Omental fat pad (tissue), 4 donors: ENCODE measurements at places on chromosomes 5 and 9.

DNA sequence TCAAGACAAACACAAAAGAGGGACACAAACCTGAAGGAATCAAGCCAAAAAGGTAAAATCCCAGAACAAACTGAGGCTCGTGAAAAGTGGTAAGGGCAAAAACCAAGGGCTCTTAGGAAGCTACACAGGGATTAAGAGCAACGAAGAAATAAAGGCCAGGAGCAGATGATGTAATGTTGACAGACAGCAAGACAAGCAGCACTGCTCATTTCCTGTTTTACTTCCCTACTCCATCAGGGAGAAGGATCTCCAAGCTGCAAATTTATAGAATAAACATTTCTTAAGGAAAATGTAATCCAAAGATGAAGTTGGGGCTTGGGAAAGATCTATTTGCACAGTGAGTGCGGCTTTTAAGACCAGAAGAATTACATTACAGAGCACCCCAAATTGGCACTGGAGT is 182.3 kb upstream of the MAP1B start:
- no peak for DNase-seq

DNA sequence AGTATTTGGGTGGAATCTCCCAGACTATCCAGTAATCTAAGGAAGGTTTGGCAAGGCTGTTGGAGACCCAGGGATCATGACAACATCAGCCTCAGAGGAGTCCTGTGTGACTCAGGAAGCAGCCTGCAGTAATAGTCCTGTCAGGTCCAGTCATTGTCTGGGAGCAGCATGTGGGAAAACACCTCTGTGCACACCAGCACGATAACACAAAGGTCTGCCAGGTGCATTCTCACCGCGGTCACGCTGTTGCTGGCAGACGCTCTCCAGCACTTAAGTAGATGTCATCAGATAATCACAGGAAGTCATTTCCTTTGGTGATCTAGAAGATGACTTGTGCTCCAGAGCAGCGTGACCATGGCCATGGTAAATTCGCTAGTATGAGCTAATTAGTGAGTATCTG is 99.2 kb upstream of the IQGAP2 start:
- no peak for DNase-seq

GRCh38 chr9:116668970-116669695 is 18.0 kb upstream of the TRIM32 start:
- no peak for DNase-seq

DNA sequence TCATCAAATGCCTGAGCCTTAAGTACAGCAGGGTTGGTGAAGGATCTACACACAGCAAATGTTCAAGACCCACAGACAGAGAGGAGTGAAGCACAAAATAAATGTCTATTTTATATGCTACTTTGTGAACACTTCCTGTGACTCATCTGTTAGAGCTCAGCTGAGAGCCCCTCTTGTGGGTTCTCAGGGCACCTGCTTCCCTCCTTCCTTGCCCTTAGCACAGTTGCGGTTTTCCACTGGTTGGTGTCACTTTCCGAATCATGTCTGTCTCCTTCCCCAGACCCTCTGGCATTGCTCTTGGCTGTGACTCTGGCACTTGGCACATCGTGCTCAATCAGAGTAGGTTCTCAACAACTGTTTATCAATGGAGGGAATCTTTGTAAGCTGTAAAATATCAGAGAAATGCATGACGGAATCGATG is 128.5 kb upstream of the STC2 start:
- DNase-seq, result no peak

GRCh38 chr5:322281-322941 is 897 bp downstream of the AHRR start:
- no peak for DNase-seq

DNA sequence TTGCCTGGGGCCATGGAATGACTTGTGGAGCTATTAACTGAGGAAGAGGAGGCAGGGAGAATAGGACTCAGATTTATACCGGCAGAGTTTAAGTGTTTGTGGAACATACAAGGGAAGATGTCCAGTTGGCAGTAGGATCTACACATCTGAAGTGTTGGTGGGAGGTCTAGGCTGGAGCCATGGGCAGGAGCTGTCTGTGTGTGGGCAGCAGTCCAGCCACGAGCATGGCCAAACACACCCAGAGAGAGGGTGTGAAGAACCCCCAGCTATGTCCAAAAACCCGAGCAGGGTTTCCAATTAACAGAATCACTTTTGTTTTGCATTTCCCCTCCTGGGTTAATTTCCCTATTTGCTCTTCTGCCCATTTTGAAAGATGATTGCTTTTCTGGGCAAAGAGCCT is 393.7 kb downstream of the CDK5RAP2 start:
- no peak for DNase-seq

- no peak for DNase-seq
These were observed 31.8 kb downstream of the ERMP1 start for GRCh38 chr9:5800969-5801738.

DNA sequence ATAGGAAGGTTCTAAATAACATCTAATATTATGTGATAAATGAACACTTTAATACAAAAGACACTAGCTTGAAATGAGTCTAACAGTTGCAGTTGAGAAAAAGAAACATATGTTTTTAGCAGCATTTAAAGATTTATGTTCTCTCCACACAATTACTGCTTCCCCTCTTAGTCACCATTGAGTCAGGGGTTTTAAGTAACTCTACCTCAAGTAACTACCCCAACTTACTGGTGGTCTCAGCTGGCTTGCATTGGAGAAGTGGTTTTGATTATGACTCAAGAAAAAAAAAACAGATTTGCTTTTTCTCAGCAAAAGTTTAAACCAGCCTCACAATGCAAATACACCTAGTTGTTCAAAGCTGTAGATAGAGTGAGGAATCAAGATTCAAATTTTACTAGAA is 1216.5 kb upstream of the CDH9 start:
- no peak for DNase-seq

DNA sequence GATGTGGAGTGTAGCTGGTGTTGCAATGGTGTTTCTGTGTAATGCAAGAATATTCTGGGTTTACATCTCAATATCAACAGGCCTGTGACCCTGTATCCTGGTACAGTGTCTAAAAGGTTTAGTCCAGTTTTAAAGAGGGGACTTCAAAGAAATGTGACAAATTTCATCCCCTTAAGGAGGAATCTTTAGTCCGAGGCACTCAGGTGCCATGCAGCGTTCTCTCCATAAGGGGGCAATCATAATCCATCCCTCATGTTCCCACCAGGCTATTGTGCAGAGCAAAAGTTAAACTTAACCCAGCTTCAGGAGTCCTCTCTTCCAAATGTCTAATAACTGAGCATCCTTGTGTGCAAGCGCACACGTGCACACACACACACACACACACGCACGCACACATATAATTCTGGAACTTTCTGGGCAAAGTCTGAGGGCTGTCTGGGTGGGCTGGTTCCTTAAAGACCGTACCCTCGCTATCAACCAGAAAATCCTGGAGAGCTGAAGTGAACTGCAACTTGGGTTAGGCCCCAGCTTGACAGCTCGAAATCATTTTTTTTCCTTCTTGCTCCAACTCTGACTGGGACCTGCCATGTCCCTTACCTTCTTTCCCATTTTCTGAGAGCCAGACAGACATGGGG is 46.0 kb downstream of the CRB2 start:
- DNase-seq, result no peak

DNA sequence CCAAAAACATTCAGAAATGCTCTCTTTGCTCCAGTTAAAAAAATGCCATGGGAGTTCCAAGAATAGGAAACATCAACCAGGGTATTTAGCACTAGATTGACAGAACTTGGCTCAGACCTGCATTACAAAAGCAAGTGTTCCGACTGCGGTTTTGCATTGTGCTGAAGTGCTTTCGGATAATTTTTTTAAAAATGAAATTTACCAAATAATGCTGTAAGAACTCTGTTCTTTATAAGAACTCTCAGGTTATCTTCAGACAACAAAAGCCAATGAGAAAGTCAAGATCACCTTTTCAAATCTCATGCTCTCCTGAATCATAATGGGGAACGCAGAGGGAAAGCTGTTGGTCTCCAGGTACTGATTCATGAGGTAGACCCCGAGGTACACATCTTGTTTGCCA is 483 bp upstream of the PLPP6 start:
- DNase-seq, result no peak

GRCh38 chr5:124670722-124671184 is 75.7 kb downstream of the ZNF608 start:
- no peak for DNase-seq

DNA sequence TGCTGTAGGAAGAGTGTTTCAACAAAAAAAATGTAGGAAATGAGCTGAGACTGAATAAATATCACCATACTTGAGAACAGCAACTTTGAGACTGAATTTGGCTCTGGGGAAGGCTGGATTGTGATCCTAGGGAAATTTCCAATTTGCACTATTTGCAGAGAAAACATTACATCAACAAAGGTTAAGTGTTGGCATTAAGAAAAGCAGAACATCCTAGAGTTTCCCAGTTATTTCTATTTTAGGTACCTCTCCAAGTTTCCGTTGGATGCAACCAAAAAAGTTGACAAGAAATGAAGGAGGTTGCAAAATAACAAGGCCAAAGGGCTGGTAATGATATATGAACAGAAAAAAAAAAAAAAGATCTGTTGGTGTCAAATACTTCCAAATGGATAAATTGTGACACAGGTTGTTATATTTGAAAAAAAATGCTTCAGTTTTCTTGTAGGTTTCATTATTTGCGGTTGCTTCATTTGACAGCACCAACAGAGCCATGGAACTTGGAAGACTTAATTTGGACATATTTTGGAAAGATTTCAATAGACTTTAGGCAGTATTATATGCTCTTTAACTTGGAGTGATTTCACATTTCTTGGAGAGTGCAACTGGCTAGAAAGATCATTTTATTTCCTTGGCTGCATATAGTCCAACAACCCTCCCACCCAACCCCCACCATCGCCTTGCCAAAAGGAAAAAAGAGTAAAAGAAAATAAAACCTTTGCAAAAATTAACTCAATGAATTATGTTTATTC is 230.8 kb downstream of the ZNF608 start:
- no peak for DNase-seq

GRCh38 chr5:177508837-177509236 is 789 bp downstream of the DOK3 start:
- DNase-seq, result no peak

- peak; percentile 36 for DNase-seq
These were observed 59.9 kb upstream of the TLR4 start for GRCh38 chr9:117644133-117644931.

DNA sequence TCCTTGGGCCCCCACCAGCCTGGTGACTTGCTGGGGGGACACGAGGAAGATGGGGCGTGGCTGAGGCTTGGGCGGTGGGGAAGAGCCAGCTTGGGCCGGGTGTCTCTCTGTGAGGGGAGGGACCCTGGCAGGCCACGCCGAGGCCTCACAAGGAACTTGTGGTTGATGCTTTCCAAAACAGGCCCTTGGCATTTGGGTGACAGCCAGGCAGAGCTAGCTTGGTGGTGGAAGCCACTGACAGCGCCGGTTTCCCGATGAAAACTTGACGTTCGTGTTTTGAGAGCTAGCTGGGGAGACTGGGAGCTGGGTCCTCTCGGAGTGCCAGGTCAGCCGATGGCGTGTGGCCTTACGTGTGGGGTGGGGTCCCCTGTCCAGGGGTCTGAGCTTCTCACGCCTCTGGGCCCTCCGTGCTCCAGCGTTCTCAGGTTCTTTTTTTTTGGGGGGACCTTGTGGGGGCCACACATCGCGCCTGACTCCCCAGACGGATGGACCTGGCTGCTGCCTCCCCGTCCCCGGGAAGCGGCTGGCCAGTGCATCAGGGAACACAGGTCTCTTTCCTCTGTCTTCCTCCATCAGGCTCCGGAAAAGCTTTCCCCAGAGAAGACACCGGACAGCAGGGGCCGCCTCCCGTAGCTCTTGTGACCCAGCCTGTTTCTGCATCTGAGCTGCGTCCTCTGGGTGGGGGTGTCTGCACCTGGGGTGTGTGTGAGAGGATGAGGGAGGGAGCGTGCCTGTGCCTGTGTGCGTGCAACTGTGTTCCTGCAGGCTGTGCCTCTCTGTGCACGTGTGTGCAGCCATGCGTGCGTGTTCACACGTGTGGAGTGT is 129.3 kb upstream of the LPCAT1 start:
- no peak for DNase-seq

DNA sequence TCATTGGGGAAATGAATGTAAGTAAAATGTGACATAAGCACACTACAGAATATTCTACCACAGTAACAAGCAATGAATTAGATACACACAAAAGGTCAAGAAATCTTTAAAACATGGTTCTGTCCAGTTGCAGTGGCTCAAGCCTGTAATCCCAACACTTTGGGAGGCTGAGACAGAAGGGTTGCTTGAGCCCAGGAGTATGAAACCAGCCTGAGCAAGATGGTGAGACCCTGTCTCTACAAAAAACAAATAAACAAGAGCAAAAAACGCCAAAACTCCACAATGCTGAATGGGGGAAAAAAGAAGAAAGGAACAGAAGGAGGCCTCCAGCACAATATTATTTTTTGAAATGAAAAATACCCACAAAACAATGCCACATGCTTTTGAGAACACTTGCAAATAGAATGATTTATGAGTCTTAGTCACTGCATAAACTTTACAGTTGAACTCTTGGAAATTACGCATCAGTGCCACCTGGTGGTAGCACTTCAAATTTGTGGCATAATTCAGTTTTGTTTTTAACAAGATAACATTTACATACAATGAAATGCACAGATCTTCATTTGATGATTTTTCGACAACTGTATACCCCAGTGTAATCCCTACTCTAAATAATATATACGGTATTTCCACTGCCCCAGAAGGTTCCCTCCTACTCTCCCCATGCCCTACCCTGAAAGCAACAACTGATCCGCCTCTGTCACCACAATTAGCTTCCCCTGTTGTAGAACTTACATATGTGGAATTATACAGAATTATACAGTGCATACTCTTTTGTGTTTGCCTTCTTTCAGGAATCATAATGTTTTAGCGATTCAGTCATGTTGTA is 14.4 kb upstream of the SPINK4 start:
- DNase-seq, result peak; percentile 49

- DNase-seq, result no peak
These were observed 30.7 kb upstream of the NR5A1 start for GRCh38 chr9:124537926-124538325.

GRCh38 chr9:92032891-92033290 is 82.3 kb downstream of the SPTLC1 start:
- no peak for DNase-seq

DNA sequence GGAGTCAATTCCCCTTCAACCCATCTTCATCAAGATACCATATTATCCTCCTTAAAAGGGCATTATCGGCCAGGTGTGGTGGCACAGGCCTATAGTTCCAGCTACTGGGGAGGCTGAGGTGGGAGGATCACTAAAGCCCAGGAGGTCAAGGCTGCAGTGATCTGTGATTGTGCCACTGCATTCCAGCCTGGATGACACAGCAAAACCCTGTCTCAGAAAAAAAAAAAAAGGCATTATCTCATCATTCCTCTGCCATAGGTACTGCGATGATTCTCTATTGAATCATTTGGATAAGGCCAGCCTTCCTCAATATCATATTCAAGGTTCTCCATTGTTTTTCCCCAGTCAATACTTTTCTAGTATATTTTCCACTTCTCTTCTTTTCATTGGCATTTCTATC is 39.2 kb upstream of the RAB3C start:
- DNase-seq, result no peak

DNA sequence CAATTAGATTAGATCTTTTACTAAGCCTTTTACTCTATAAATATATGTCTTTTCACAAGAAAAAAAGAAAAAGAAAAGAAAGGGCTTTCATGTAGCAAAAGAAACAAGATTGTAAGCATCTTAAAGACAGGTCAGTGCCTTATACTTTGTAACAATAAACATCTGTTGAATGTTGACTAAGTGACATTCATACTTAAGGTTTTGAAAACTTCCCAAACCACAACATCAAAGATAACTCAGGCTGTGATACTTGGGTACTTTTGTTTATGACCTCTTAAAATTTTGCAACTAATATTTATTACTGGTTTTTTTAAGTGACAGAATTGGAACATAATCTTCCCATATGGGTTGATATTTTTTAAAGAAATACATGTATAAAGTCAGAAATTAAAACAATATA is 7.4 kb downstream of the GRAMD2B start:
- no peak for DNase-seq

- DNase-seq, result no peak
These were observed 109.1 kb upstream of the ANKH start for GRCh38 chr5:14980698-14981097.
